ENCODE measurements at places on chromosomes 3 and 15.

- no peak for DNase-seq
- no peaks in the 10 kb centered on the region for H3K27me3 ChIP-seq
- no peaks in the 10 kb centered on the region for H3K4me1 ChIP-seq
- H3K27ac ChIP-seq: no peak overlapping the region
Observed at GRCh38 chr3:188269040-188269439, 115.1 kb downstream of the LPP start.

- no peaks in the 10 kb centered on the region for H3K36me3 ChIP-seq
- no peak overlapping the region for H3K4me3 ChIP-seq
- H3K4me1 ChIP-seq: no peaks in the 10 kb centered on the region
- DNase-seq: no peak
Observed at GRCh38 chr15:65333856-65334255, 29.4 kb downstream of the RNU5B-1 start.

DNA sequence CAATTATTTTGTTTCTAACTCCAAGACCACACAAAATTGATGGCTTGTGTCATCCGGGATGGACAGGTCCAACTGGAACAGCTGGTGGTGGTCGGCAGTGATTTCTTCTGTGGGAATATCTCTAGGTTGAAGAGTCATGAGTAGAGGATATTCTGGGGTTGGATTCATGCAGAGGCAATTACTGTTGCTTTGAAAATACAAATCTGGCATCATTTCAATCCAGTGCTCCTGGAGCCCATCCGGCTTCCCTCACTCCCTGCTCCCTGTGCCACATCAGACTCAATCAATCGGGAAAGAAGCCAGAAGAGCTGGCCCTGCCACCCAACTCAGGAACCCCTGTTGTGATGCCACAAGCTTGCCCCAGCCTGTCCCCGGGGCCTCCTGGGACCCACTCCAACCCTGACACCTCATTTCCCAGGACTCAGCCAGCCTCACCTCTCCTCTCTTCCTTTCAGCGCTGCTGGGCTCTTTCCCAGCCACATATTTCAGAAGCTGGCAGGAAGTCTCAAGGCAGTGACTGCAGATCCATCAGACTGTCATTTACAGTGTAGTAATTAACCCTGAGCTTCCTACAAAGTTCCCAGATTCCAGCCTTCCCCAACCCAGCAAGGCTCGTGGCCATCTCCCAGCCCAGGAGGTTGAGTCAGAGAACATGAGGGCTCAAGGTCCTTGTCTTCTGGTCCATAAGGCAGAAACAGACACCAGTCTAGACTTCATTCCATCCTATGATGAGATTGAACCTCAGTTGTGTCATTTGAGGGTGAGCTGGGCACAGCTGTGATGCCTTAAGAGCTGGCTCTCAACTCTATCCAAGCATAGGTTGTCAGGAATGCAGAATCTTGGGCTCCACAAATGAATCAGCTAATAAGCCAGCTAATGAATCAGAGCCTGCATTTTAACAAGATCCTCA is 114.0 kb downstream of the FAM174B start:
- no peak overlapping the region for H3K4me3 ChIP-seq
- H3K36me3 ChIP-seq: no peaks in the 10 kb centered on the region
- H3K4me1 ChIP-seq: no peaks in the 10 kb centered on the region
- DNase-seq: no peak
- H3K27ac ChIP-seq: no peak overlapping the region

DNA sequence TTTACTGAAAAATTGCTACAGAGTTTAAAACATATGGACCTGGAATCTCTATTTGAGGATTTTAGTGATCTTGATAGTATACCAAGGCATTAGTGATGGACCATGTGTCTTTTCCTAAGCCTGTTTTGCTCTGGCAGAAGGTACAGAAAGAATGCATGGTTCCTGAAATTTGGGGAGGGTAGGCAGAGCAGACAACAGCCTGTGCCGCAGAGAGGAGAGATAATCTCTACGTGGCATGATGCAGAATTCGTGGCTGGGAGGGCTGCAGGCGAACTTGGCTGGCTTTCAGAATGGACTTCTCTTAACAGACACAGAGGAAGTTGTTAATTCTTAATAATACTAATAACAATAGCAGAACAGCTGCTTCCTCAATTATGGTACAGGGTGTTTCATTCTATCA is 137.5 kb upstream of the FOXB1 start:
- DNase-seq: no peak
- H3K36me3 ChIP-seq: no peaks in the 10 kb centered on the region
- H3K4me3 ChIP-seq: no peak overlapping the region
- peaks cover 4% of the 10 kb centered on the region for H3K27me3 ChIP-seq
- H3K4me1 ChIP-seq: no peaks in the 10 kb centered on the region

- DNase-seq: no peak
- no peak overlapping the region for H3K27ac ChIP-seq
- no peaks in the 10 kb centered on the region for H3K27me3 ChIP-seq
- H3K4me3 ChIP-seq: no peak overlapping the region
Observed at GRCh38 chr3:178785961-178786360, 249.7 kb downstream of the KCNMB2 start.

GRCh38 chr3:99418709-99419108 is 219.7 kb upstream of the COL8A1 start:
- H3K36me3 ChIP-seq: no peaks in the 10 kb centered on the region
- H3K27ac ChIP-seq: no peak overlapping the region
- no peak for DNase-seq
- H3K27me3 ChIP-seq: no peaks in the 10 kb centered on the region
- no peak overlapping the region for H3K4me3 ChIP-seq
- H3K4me1 ChIP-seq: no peaks in the 10 kb centered on the region

- H3K27me3 ChIP-seq: no peaks in the 10 kb centered on the region
- peaks cover 6% of the 10 kb centered on the region for H3K4me1 ChIP-seq
- H3K4me3 ChIP-seq: no peak overlapping the region
- DNase-seq: no peak
- H3K36me3 ChIP-seq: no peaks in the 10 kb centered on the region
Observed at GRCh38 chr15:88542342-88542733, 4.1 kb downstream of the DET1 start.

DNA sequence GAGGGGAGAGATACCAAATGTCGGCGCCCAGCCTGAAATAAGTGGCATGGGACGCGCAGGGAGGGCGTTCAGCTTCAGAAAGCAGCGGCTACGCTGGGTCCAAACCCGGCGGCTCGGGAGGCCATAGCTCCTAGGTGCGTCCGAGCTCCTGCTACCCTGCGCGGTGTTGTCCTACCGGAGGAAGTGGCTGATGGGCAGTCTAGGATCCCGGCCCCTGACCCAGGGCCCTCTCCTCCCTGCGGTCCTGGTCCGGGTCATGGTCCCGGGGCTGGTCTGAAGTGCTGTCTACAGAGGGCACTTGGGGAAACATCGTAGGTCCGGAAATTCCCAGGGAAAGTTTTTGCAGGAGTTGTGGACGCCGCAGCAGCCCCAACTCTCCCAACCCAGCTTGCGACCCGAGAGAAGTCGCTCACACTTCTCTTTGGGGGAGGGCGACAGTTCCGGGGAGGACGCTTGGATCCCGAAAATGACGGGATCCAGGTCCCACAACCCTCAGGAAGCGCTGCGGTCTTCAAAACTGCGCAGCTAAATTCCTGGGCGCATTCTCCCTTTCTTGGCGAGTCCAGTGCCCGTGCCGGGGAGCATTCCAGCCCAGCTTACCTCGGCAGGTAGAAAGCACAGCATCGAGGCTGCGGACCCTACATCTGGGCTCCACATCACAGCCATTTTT is 9.1 kb upstream of the FOXB1 start:
- no peak overlapping the region for H3K27ac ChIP-seq
- no peak for DNase-seq
- peaks cover 27% of the 10 kb centered on the region for H3K4me1 ChIP-seq
- peaks cover 78% of the 10 kb centered on the region for H3K27me3 ChIP-seq
- H3K36me3 ChIP-seq: no peaks in the 10 kb centered on the region
- H3K4me3 ChIP-seq: no peak overlapping the region

- no peak for DNase-seq
- H3K27ac ChIP-seq: no peak overlapping the region
- H3K4me1 ChIP-seq: peaks cover 19% of the 10 kb centered on the region
- no peak overlapping the region for H3K4me3 ChIP-seq
- no peaks in the 10 kb centered on the region for H3K27me3 ChIP-seq
Observed at GRCh38 chr3:127796831-127797150, 25.5 kb downstream of the MGLL start.

- H3K27ac ChIP-seq: no peak overlapping the region
- DNase-seq: no peak
- H3K36me3 ChIP-seq: no peaks in the 10 kb centered on the region
- H3K4me1 ChIP-seq: no peaks in the 10 kb centered on the region
Observed at GRCh38 chr3:76610150-76610549, 429.7 kb upstream of the ROBO2 start.

DNA sequence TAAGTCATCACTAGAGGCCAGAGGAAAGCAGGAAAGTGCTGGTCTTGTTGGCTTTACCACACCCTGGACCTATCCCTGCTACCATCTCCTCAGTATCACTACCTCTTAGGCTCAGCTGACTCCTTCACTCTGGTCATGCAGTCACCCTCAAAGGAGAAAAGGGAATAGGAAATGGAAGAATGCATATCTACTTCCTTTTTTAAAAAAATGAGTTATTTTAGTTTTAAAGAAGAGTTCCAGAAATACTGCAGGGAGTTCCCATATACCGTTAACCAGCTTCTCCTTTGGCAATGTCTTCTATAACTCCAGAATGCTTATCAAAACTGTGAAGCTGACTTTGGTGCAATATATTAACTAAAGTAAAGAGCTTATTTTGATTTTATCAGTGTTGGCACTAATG is 688.6 kb downstream of the DIPK2A start:
- H3K4me1 ChIP-seq: no peaks in the 10 kb centered on the region
- H3K36me3 ChIP-seq: no peaks in the 10 kb centered on the region
- H3K27ac ChIP-seq: no peak overlapping the region
- no peak overlapping the region for H3K4me3 ChIP-seq
